Stimulated activated CD8-positive, alpha-beta memory T cell treated with anti-CD3 and anti-CD28 coated beads, Interleukin-15, amount 100 ng/mL, for 4 hours (primary cell): ENCODE measurements at places on chromosomes 5 and 9.

GRCh38 chr9:76086539-76086938, 196.1 kb downstream of the PCSK5 start:
- DNase-seq: no peak

DNA sequence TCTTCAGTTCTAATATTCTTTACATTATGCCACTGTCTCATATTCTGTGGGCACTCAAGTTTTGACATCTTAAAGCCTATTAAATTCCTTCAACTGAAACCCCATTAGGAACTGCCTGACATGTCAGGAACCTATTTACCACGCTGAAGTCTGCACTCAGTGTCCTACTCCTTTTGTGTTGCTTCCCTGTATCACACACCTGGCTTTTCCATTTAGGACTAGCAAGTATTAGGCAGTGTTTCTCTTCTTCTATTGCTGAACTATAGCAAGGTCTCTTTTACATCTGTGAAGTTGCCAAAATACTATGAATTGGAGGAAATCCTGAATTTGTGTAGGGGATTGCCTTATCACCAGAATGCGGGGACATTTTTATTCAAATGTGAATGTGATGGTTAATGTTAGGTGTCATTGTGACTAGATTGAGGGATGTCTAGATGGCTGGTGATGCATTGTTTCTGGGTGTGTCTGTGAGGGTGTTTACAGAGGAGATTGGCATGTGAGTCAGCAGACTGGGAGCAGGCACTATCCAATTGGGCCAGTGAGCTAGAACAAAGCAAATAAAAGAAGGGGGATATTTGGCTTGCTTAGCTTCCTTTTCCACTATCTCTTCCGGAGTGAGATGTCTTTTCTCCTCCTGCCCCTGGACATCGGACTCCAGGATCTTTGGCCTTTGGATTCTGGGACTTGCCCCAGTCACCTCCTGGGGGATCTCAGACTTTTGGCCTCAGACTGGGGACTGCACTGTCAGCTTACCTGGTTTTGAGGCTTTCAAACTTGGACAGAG, 21.2 kb upstream of the VCAN start:
- no peak for DNase-seq

DNA sequence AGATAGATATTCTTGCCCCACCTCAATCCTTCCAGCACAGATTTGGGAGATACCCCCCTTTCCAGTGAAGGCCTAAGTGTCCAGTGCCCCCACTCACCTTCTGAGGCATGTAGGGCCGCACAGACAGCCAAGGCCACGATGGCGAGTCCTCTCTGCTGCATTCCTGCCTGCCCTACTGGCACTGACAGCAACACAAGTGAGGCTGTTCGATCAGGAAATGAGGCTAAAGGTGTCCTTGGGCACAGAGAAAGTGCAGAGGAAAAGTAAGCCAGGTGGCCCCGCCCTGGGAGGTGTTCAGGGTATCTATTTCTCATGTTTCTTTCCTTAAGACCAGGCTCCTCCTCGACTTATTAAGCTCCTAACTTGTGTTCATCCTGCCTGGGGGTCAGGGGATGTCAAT, at the start of gene CCL28:
Gene CCL28, minus strand, starts transcription at position 236 of the 400 bp plus-strand sequence. Its CDS starts 75 bp downstream, at position 161.
- DNase-seq: no peak

DNA sequence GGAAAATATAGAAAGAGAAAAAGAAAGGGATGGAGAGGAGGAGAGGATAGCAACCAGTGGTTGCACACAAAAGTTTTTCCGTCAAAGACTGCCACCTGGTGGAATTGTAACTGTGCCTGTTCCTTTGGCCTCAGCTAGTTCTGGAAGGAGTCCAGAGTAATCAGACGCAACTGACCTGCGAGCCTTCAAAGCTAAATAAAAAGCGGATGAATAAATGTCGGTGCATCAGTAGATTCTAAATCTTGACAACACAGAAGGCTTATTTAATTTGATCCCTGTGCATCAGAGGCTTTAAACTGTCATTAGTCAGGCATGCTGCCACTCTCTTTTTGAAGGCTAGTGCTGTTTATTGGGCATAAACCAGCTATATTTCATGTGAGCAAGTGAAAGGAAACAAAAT, 132.9 kb upstream of the ACO1 start:
- no peak for DNase-seq

- DNase-seq: no peak
Observed at GRCh38 chr5:155466851-155467250, 453.3 kb downstream of the KIF4B start.

DNA sequence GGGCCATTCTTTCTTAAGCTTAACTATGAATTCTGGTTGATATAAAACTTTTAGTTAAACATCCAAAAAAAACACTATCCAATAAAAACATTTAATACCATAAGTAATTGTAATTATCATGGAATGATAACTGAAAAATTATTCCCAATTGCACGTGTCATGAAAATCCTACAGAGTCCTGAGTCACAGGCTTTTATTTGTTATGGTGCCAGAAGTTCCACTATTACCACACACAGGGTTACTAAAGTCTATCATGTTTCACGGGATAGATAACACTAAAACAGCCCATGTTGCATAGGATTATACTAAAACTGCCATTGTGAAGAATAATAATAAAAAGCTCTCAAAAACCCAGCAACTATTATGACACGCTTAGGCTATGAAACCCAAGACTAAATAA, 1381.8 kb downstream of the EFNA5 start:
- DNase-seq: no peak

DNA sequence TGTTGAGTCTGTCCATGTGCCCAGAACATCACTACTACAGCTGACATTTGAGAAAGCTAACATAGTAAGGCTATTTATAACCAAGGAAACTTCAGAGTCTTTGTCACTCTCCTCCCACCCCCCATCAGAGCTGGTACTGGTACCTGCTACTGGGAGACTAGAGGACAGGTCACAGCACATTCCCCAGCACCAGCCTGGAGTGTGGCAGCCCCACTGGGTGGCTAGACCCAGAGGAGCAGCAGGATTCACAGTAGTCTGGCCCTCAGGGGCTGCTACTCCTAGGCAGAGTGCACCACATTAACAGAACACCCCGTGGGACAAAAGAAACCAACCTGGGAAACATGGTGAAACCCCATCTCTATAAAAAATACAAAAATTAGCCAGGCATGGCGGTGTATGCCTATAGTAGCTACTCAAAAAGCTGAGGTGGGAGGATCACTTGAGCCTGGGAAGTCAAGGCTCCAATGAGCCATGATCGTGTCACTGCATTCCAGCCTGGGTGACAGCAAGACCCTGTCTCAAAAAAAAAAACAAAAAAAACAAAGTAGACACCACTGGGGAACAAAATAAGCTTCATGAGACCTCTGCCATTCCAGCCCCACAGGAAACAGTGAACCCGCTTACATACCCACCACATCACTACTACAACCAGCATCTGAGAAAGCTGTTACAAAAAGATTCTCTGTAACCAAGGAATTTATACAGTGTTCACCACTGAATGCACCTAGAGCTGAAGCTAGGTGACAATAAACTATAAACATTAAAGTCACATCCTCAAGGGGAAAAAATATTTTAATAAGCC, 26.3 kb upstream of the PTGER4 start:
- no peak for DNase-seq

DNA sequence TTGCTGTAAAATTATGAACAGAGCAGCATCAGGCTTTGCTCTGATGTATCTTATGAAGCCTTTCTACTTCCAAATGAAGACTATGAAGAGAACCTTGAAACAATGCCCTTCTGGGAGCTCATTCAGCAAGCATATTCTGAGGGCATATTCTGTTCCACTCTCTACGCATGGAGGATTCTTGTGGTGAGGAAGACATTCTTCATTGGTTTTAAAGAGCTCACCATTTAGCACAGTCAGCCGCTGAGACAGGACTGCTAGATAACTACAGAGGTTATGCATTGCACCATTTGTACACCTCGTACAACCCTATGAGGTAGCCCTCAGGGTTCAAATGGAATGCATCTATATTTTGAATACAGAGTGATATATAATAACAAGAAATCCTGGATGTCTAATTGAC, 61.0 kb downstream of the INVS start:
- no peak for DNase-seq

GRCh38 chr5:66644111-66644510, 47.9 kb downstream of the MAST4 start:
- DNase-seq: no peak

DNA sequence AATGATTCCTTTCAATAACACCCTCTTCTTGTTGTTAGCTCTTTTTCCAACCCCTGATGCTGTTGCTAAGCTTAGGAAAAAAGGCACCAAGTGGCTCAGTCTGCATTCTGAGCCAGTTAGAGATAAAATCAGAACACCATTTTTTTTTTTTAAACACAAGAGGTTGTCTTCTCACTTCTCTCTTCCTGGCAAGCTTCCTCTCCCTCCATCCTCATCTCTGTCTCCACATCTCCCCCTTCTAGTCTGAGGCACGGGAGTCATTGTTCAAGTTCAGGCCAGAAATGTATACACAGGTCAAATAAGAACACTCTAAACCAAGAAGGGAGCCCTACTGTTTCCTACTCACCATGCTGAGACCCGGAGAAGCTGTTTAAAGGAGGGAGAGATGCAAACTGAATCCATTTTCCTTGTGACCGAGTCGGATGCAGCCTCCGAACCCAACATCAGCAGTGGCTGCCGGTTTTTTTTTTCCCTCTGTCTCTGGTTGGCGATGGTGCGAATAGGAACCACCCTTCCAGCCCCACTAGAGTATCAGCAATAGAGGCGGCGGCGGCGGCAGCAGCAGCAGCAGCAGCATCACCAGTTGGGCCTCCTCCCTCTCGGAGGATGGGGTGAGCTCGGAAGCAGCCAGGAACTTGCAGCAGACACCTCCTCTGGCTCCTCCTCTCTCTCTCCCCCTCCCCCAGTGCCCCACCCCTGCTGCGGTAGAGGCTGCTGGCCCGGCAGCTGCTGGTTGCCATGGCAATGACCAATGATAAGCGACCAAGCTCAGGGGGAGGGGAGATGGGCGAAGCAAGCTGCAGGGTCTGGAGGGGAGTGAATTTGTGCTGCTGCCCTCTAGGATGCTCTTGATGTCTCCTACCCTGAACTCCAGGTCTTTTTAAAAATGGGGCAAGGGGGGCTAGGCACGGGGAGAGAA, at the start of gene JAKMIP2:
Gene JAKMIP2, minus strand, starts transcription at position 619 of the 919 bp plus-strand sequence. CDS start 110,922 bp downstream, outside the sequence.
- peak; percentile 58 for DNase-seq

DNA sequence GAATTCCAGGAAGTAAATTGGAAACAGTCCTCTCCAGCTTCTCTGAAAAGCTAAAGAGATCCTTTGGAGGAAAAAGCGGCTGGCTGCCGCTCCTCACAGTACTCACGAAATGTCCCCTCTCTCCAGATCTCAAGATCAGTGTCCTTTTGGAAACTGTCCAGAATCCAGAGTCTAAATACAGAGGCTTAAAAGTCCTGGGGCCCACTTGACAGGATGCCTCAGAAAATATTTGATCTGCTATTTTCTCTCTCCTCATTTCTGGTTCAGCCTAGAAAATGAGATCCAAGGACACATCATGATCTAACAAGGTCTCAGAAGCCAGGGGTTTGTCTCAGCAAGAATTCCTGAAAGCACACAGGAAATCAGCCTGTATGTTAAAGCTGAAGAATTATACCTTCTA, 7.2 kb downstream of the C1QTNF2 start:
- no peak for DNase-seq

DNA sequence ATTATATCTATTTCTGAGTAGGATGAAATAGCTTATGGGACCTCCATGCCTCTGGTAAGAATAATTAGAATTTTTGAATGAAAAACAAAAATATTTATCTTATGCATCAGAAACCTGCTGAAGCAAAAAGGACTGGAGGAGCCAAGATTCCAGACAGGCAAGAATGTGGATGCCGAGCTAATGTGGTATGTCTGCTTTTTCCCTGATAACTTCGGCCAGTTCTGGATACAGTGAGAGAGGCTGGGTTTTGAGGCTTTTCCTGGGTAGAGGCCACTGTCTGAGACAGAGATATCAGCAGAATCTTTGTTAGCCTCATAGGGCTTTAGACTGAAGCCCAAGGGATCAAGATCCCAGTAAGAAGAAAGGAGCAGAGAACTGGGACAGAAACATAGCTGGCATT, 5.2 kb upstream of the CTNND2 start:
- no peak for DNase-seq

DNA sequence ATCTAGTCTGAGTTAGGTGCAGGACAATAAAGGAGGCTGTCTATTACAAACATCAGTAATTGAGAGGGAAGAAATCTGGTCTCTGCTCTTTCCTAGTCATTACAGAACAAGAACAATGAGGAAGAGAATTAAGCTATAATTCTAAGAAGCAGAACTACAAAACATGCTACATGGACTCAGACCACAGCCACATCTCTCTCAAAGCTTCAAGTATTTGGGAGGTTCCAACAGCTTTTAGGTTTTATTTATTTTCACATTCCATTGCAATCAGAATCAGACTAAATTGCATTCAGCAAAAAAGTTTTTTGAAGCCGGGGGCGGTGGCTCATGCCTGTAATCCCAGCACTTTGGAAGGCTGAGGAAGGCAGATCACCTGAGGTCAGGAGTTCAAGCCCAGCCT, 1.1 kb upstream of the GRPEL2 start:
- no peak for DNase-seq

- no peak for DNase-seq
Observed at GRCh38 chr5:154103233-154103632, 64.5 kb downstream of the MFAP3 start.

DNA sequence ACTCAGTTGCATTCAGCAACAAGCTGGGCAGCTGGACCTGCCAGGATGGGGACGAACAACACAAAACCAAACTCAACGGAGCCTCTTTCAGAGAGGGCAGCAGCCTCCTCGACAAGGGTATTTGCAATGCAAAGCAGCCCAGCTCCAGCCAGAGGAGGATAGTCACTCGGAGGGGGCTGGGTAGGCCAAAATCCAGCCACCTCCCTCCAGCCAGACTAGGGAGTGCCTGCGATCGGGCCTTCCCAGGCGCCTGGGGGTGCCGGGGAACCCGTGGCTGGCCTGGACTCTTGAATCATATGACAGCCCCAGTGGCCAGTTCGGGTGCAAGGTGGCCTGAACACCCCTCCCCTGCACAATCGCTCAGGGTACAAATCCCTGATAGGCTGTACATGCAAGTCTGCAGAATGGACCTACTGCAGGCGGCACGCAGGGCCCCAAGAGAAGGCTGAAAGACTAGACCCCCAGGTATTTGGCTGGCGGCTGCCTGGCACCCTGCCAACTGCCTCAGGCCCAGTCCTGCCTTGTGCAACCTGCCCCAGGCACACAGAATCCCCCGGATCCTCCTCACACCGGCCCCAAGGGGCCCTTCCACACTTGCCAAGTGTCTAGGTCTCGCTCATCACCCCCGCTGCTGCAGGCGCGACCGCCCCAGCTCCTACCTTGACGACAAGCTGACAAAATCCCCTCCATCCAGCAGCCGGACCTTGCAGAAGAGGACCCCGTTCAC, 1.3 kb downstream of the EEIG1 start:
- no peak for DNase-seq
